Tongue (tissue), 3 donors: ENCODE measurements at places on chromosomes 11 and 22. TPM values are rescaled to one million over a fixed set of nuclear protein-coding genes. Genes with fewer than 3 reads are reported as not detected.

RTN4R gene
- total RNA-seq = 7.1 TPM

KCNK4 gene
- not detected for total RNA-seq

MMP13 gene
- total RNA-seq = not detected

PGGHG gene
- 14.0 TPM for total RNA-seq

GSTT2 gene
- total RNA-seq = not detected

NF2 gene
- 41.4 TPM for total RNA-seq

TMEM191C gene
- not detected for total RNA-seq

KRTAP5-8 gene
- total RNA-seq = not detected

OR10V1 gene
- not detected for total RNA-seq

NAALAD2 gene
- total RNA-seq = 8.5 TPM
